Stimulated activated CD4-positive, alpha-beta T cell treated with anti-CD3 and anti-CD28 coated beads, TNF-alpha, amount 100 ng/mL, for 24 hours (primary cell): ENCODE measurements at places on chromosomes 11 and 22.

GRCh38 chr11:60994541-60995080 is 23.1 kb downstream of the CD6 start:
- DNase-seq: no peak

DNA sequence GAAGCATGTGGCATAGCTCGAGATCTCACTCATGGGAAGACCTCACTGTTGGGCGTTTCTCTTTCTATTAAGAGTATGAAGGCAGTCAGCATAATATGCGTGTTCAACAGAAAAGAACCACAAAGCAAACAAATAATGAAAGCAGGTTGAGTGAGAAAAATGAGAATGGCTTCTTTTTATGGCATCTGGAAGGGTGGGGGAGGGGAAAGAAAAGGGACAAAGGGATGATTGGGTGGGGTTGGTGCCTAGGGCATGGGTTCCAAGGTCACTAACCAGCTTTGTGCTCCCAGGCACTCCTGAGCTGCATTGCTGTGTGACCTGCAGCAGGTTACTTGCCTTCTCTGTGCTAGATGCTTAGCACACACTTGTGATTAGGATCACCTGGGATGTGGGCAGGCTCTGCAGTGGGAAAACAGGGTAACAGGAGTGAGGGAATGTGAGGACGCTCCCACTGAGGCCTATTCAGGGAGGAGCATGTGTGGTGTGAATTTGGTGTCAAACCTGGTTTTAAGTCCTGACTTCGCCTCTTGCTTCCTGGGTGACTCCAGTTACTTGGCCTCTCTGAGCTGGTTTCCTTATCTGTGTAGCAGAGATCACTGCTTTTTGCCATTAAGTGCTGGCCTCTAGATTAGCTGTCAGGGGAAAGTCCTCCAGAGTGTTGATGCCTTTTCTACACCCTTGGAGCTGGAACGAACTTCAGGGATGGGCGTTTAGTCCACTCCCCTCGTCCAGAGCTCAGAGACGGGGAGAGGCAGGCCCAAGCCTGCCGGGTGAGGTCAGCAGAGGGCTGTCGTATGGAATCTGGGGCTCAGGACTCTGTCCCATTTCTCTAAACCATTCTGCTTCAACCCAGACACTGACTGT is 74.8 kb downstream of the KIAA1671 start:
- DNase-seq: no peak

DNA sequence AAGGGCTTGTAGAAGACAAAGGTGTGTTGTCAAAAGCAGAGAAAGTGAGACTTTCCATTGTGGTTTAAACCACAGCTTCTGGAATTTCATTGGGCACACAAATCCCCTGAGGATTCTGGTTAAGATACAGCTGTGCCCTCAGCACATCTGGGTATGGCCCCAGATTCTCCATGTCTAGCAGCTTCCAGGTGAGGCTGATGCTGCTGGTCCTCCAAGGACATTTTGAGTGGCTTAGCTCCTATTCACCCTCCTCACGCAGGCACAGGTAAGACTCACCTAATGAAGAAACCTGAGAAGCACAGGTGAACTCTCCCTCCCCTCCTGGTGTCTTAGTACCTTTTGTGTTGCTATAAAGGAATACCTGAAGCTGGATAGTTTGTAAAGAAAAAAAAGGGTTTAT is 88.9 kb upstream of the IGLL5 start:
- DNase-seq: no peak

GRCh38 chr11:3955299-3955665 is 99.8 kb downstream of the STIM1 start:
- no peak for DNase-seq

DNA sequence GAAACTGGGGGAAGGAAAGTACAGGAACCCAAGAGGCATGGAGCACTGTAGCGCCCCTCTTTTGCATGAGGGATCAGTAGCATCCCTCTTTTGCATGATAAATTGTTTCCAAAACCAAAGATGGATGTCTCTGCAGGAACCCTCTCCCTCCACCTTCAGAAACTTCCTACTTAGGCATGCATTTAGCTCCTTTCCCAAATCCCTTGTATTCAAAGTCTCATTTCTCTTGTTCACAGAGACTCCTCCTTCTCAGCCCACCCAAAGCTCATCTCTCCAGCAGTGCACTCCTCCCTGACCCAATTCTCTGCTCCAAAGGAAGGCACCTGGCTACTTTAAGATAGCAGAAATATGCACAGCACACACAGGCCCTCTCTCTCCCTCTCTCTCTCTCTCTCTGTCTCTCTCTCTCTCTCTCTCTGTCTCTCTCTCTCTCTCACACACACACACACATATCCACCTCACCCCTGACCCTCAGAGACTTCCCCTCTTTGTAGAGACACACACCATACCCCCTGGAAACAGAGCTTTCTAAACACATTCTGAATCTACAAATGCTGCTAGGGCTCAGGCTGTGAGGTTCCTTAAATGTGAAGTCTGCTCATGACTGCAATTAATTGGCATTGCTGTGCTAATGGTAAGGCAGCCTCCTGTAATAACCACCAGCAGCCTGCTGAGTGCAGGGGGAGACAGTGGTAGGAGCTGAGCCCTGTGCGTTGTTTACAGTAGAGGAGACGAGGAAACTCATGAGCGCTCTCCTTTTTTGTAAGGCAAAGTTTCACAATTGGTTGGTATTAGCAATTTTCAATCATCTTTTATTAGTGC is 519.6 kb downstream of the NTM start:
- no peak for DNase-seq

- no peak for DNase-seq
Observed at GRCh38 chr11:40061221-40061620, 1398.2 kb downstream of the LRRC4C start.

DNA sequence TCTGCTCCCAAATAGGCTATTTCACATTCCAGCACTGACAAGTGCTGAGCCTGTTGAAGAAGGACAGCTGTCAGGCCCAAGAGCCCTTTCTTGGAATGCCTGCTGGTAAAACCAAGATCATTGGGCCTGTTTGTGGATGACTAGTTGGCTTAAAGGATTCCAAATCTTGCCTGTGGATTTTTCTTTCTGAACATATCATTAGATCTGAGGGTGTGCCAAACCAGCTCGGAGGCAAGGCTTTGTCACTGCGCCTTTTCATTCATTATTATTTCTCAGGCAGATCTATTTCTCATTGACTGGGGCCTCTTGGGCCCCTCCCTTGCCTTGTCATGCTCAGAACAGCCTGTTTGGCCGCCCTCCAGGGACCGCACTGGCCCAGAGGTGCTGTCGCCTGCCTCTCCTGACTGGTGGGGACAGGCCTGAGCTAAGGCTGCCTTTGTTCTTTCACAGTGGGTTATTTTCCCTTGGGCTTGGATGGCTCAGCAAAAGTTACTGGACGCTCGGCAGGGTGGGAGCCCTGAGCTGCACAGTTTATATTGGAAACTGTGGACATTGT is 222.7 kb upstream of the SESN3 start:
- no peak for DNase-seq

DNA sequence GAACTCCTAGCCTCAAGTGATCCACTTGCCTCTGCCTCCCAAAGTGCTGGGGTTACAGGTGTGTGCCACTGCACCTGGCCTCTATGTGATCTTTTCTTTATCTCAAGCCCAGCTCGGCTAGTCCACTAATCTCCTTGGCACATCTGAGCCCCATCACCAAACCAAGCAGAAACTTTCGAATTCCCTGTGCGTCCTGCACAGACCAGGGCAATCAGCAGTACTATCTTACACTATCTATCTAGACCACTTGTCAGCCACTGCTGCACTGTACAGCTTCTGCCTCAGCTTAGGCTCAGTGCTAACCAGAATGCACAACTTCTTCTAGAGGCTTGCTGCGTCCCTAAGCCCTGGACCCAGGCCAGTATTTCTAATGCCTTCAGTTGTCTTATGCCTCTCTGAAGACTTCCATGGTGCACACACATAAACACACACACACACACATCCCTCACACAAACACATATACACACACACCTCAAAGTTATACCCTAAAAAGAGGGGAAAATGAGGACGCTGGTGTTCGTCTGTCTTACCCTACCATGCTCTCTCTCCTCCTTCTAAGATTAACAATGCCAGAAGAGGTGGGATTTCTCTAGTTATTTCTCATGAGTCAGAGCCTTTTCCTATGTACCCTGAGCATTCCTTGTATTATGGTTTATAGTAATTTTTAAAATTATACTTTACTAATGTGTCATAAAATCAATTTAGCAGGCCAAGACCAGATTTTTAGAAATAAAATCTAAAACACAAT is 59.3 kb upstream of the FAM181B start:
- no peak for DNase-seq

- no peak for DNase-seq
Observed at GRCh38 chr11:10925149-10925926, 67.5 kb upstream of the ZBED5 start.

DNA sequence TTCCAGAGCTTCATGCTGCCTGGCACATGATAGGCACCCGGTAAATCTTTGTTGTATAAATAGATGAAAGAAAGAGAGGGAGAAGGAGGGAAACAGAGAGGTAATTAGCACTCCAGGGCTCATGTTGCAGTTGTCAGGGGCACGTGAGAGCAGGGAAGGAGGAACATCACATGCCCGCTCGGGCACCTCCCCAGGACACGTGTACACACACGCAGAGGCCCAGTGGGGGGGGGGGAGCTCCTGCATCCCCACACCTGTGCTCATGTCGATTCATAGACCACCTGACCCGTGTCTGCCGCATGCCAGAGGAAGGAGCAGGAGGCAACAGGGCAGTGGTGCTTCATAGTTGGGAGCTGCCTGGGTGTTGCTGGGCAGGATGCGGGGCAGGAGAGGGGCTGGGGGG is 37.1 kb upstream of the NNMT start:
- no peak for DNase-seq

DNA sequence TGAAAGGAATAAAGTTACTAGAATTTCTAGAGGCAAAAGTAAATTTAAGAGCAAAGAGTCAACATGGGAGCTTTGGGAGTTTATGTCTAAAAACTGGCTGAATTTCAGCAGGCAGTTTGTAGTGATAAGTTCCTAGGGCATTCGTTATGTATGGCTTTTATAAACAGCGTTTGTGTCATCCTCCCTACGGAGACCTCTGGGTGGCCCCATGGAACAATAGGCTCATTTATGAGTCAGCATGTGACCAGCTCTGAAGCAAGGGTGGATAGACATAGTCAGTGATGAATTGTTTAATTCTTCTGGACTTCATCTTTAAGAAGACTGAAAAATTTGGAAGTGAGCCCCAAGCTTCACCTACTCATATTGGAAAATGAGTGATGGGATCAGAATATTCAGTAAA is 37.1 kb downstream of the SVIP start:
- no peak for DNase-seq

DNA sequence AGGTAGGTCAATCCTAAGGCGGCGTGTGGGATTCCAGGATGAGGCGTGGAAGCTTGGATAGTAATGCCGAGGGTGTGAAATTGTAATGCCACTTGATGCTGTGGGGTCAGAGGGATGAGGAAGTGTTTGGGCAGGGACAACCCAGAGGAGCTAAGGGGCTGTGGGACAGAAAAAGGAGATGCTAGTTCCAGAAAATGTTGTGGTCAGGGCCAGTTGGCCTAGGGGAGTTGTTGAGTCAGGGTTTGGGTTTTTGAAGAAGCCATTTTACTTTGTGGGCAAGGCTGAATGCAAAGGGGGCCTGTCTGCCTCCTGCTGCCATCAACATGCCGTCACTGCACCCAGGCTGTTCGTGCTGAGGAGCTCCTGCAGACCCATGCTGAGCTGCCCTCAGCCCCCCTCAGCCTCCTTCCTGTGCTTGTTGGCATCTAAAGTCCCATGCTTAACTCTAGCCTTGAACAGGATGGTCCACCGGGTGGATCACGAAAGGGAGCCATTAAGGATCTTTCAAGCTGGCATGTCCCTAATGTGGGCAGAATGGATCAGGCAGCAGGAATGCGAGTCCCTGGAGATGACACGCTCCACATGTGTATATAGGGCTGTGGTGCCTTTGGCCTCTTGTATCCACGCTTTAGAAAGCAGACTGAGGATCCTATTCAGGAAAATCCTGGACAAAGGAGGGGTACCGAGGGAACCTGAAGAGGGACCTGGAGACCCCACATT is 2.1 kb downstream of the C11orf16 start:
- no peak for DNase-seq

DNA sequence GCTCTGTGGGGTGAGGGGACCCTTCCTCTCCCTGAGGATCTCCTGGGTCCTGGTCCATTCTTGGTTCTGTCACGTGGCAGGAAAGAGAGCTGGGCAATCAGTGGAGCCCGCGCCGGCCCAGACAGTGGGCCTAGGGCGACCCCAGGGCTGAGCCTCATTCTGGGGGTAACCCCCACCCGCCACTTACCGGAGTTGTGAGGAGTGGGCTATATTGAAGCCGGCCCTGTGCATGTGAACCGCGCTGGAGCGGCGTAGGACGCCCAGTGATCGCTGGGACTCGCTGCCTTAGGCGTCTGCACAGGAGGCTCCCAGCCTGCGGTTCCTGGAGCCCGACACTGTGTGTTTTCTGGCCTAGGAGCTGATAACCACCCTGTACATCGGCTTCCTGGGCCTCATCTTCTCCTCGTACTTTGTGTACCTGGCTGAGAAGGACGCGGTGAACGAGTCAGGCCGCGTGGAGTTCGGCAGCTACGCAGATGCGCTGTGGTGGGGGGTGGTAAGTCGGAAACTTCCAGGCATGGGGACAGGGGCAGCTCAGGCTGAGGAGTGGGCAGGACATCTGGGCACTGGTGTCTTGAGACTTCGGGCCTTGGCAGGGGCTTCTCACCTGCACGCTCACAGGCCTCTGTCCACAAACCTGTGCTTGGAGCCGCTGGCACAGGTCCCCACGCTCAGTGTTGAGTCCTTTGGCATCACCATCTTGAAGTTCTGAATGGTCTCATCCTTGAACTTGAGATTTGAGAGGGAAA is 127.1 kb downstream of the KCNQ1OT1 start:
- DNase-seq: no peak

GRCh38 chr11:100105982-100106358 is 581.1 kb upstream of the ARHGAP42 start:
- no peak for DNase-seq

- DNase-seq: no peak
Observed at GRCh38 chr11:130769782-130770535, 146.3 kb downstream of the SNX19 start.

DNA sequence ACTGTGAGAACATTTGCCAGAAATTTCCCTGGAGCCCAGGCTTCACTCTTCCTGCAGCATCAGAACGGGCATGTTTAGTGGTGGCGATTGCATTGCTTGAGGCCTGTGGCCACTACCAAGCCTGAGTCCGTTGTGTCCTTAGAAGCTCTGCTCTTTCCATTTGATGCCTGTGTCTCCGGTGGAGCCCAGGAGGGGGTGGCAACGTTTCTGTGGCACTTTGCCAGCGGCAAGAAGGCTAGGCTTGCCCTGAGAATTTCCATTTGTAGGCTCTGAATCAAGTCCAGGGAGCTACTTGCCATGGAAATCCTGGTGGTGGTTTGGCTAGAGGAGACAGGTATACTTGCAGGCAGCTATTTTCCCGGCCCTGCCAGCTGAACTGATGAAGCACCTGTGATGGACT is 47.1 kb downstream of the ADAMTS8 start:
- DNase-seq: no peak

GRCh38 chr11:10658621-10659338 is 34.8 kb downstream of the IRAG1 start:
- no peak for DNase-seq

GRCh38 chr11:11973361-11973800 is 35.0 kb downstream of the DKK3 start:
- DNase-seq: no peak
